Left lobe of liver (tissue), 2 donors: ENCODE measurements at places on chromosomes 11 and 22.

GRCh38 chr22:17135153-17135760 lies 14.1 kb upstream of the TMEM121B start:
- DNase-seq, result no peak

DNA sequence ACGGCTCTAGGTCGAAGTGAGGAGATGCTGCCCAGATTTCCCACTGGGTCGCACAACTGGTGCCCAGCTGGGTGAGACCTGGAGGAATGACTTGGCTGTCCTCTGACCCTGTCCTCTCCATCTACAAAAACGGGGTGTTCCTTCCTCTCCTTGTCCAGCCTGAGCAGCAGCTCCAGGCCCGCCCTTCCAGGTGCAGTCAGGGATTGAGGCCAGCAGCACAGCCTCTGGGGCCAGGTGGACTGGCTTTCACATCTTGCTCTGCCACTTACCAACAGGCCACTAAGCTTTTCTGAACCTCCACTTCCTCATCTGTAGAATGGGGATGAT lies 91.7 kb upstream of the LMO1 start:
- no peak for DNase-seq

DNA sequence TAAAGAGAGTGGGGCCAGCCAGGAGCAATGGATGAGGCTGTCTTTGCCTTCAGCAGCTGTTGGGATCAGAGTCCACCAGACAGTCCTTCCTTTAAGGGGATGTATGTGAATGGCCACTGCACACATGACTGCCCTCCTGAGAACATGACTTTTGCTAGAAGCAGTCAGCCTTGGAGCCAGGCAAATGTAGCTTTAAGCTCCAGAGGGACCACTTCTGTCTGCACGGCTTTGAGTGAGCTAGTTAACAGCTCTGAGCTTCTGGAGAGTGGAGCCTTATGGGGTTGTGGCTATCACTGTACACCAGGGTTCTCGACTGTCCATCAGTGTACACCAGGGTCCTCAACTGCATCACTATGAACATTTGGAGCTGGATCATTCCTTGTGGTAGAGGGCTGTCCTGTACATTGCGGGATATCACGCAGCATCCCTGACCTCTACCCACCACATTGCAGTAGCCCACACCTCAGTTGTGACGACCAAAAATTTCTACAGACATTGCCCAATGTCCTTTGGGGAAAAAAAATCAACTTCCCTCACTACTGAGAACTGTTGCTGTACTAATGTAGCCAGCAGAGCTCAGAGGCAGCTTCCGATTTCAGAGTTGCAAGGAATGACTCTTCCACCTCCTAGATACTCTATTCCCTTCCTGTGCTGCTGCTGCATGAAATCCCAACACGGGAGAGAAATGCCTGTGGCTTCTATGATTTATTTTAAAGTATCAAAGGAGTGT lies 169.4 kb downstream of the MYO18B start:
- no peak for DNase-seq

DNA sequence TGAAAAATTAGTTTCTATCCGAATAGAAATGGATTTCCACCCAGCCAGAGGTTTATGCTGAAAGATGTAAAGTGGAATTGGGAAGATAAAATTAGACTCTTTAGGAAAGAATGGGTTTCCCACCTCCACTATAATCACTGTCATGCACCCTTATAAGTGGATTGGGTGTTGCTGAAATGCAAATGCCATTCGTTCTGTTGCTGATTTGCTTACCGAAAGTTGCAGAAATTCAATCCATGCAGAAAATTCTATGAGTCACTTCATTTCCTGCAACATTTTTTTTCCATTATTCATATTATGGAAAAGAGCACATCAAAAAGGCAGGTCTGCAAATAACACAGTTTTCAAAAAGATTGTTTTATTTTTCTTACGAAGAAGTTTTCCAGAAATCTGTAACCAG lies 65.6 kb downstream of the LDLRAD3 start:
- no peak for DNase-seq

DNA sequence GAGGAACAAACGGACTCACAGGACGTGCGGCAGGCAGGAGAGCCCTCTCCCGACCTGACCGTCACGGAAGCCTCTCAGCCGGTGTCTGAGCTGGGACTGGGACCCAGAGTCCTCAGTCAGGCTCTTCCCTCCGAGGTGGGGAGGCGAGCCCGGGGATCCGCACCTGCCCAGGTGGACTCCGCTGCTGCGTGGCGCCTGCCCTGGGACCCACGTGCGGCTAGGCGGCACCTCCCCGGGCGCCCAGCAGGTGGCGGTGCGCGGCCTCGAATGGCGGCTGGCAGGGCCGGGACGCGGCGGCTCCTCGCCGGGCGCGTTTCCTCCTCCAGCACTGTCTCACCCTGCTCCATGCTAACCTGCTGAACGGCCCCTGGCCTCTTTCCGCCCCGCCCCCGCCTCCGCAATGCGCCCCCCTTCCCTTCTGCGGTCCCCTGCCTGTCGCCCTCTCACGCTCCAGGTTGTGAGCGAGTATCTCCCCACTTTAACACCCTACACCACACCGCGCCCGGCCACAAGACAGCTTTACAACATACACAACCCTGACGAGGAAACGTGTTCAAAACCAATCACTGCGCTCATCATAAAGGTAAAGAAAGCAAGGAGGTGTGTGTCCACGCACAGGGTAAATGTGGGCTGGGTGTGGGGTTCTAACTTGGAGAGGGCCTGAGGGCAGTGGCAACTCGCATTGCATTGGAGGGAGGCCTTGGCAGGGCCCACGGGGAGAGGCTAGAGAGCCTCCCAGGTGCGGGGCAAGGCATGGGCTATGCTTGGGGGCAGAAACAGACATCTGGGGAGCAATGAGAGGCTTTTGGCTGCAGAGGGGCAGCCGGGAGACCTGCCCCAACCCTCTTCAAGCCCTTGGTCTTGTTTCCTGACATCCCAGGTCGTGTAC lies 25.9 kb upstream of the ATXN10 start:
- peak; percentile 80 for DNase-seq

DNA sequence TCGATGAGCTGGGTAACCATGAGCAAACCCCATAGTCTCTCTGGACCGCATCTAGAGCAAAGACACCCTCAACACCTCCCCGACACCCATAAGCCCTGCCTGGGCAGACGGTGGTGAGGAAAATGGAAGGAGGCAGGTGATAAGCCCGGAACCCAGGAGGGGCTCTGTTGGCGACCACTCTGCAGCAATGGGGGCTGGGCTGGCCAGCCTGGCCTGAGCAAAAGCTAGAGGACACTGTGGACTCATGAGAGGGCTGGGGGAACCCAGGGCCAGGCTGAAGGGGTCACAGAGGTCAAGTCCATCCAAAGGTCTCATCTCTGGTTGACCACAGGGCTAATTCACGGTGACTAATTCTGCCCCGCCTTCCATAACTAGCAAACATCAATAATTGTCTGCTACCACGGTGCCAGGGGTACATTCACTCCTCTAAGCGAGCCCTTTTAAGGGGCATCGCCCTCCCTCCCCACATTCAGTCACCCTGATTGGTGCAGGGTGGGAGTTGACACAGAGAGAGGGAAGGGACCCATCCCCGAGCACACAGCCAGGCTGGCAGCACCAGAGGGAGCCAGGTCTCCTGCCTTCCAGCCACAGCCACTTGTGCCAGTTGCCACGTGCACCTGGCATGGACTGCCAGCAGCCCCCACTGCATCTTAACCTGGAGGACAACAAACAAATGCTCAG lies 4.0 kb downstream of the PYGM start:
- no peak for DNase-seq

- DNase-seq, result no peak
Measured at GRCh38 chr11:58067685-58068084, 36.9 kb downstream of the OR6Q1 start.

DNA sequence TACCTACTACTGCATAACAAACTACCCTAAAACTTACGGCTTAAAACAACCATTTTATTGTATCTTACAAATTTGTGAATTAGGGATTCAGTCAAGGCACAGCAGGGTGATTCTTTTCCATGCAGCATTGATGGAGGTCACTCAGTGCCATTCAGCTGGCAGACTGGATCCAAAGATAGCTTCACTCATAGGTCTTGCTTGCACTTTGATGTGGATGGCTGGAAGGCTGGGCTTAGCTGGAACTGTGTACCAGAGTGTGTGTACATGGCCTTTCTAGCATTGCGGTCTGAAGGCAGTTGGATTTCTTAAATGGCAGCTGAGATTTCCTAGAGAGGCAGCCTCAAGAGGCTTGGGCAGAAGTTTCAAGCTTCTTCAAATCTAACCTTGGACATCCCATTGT lies 25.0 kb downstream of the YAP1 start:
- DNase-seq, result no peak

GRCh38 chr11:60195923-60196368 lies 13.1 kb upstream of the MS4A6A start:
- DNase-seq, result no peak

GRCh38 chr22:29109822-29110221 lies 37.0 kb downstream of the KREMEN1 start:
- DNase-seq, result no peak

DNA sequence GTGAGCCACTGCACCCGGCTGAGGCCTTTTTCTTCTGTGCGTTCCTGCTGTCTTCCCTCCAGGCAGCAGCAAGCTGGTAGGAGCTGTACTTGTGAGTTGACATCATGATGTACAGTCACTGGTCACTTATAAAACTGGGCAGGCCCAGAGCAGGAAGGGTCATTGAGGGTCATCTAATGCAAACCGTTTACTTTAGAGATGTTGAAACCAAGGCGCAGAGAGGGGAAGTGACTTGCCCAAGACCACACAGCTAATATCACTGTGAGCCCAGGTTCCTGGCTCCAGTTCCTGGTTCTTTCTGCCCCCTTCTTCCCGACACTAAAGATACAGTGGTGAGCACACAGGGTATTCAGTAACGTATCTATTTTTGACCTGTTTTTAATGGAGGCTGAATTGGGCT lies 27.3 kb downstream of the PTPRJ start:
- DNase-seq, result no peak

DNA sequence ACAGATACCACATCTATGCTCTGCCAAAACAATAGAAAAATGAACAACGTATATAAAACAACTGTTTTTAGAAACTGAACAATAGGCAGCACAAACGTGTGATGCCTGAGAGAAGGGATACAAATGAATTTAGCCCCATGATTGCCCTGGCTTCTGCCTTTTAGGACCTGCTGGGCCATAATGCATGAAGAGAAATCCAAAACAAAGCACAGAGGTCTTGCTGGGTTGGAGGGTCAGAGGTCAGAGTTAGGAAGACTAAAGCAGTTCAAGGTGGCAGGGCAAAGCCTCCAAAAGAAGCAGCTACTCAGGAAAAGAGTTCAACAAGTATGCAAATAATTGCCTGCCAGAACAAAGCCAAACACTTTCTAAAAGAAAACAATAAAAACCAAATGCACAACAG lies 138.5 kb downstream of the TTC28 start:
- no peak for DNase-seq

GRCh38 chr11:74992852-74993251 lies 4.1 kb downstream of the NEU3 start:
- DNase-seq, result no peak

- no peak for DNase-seq
Measured at GRCh38 chr11:64885367-64886286, 7.2 kb upstream of the EHD1 start.

DNA sequence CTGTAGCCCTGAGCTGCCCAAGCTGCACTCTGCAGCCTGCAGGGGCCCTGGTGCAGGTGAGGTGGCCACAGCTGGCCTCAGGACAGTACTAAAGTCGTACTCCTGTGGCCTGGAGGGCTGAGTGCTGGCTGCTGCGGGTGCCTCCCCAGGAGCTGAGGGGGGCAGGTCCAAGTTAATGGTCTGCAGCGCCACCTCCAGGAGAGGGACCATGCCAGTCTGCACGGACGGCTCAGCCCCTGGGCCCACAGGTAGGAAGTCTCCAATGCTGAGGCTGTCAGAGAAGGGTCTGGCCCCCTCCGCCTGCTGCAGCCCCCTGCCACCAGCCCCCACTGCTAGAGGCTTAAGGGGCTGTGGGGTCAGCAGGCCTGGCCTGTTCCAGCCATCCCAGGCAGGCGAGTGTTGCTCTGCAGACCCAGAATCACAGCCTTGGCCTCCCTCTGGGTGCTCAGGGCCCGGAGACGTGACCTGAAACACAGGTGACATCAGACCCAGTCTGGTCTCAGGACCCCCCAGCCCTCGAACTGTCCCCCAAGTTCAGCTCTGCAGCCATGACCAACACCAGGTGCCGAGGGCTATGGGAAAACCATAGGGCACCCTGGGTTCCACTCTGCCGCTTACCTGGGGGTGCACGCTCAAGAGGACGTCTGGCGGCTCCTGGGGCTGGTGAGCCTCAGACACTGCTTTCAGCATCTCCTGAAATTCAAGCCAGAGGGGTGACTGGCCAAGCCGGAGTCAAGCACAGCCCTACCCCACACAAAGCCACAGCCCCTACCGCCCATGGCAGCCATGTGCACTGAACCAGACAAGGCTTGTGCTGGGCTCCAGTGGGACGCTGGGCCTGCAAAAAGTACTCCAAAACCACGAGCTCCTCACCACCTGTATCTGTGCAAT lies 20.8 kb downstream of the SELENOO start:
- no peak for DNase-seq

DNA sequence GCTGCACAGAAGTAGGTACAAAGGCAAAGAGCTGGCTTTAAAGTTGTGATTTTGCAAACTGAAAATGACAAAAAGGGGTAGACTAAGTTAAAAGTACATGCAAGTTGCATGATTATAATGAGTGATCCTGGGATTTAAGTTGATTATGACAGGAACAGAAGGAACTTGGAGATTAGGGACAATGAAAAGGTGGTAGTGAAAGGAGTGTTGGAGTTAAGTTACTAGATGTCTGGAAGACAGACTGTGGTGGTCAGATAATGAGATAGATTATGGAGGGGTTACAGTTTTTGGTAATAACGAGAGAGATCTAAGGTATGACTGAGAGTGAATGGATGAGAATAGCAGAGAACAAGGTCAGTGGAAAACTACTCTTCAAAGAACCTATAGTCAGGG lies 7.7 kb upstream of the TMEM9B start:
- no peak for DNase-seq

DNA sequence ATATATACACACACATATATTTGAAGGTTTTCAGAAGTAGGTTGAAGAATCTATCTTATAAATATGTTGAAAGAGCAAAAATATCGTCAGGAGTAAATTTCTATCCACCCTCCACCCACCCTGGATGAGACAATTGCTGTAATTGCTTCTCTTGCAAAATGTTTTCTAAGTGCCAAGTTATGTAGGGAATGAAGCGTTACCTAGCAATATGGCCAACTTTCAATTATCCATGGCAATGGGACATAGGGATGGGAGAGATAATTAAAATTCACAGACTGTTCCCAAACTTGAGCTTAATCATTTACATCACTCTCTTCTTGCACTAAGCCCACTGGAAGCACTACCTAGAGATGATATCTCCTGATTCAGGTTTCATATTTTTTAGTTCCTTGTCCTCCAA lies 806.2 kb upstream of the RAG2 start:
- no peak for DNase-seq
